ENCODE measurements at places on chromosomes 2 and 18.

- DNase-seq: no peak
Measured at GRCh38 chr2:132729522-132729921, 59.5 kb upstream of the LYPD1 start.

DNA sequence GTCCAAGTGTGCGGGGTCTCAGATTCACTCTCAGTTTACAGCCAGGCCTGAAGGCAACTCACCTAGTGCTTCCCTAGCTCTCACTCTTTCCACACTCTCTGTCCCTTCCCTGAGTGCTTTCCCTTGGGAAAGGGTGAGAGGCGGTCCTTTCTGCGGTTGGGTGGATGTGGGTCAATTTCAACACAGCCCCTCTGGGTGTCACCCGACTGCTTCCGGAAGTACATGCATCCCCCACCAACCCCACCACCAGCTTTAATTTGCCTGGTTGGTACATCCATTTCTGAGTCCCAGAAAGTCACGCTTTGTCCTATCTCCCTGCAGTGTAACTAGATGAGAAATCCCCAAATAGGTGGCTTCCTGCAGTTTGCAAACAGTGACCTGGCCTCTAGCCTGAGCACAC lies 307.3 kb upstream of the MEIS1 start:
- DNase-seq: no peak

GRCh38 chr2:9757501-9758264 lies 85.6 kb upstream of the TAF1B start:
- no peak for DNase-seq

- DNase-seq: no peak
Measured at GRCh38 chr2:202042444-202042843, 8.8 kb downstream of the FZD7 start.

- no peak for DNase-seq
Measured at GRCh38 chr2:34570266-34570872, 971.3 kb upstream of the FAM98A start.

DNA sequence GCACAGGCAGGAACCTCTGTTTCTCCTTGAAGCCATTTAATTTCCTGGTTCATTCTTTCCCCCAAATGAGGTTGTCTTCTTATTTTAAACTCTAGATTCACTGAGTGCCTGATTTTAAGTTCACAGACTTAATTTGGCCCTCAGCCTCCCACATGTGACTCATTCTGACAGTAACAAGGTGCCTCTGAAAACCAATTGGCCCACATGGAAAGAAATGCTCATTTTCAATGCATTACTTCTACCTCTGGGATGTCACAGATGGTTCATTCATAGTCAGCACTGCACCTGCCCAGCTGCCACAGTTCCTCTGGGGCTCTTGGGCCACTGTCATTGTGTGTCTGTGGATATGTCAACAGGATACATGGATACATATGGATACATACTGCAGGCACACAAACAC lies 140.4 kb upstream of the CAPN13 start:
- no peak for DNase-seq

DNA sequence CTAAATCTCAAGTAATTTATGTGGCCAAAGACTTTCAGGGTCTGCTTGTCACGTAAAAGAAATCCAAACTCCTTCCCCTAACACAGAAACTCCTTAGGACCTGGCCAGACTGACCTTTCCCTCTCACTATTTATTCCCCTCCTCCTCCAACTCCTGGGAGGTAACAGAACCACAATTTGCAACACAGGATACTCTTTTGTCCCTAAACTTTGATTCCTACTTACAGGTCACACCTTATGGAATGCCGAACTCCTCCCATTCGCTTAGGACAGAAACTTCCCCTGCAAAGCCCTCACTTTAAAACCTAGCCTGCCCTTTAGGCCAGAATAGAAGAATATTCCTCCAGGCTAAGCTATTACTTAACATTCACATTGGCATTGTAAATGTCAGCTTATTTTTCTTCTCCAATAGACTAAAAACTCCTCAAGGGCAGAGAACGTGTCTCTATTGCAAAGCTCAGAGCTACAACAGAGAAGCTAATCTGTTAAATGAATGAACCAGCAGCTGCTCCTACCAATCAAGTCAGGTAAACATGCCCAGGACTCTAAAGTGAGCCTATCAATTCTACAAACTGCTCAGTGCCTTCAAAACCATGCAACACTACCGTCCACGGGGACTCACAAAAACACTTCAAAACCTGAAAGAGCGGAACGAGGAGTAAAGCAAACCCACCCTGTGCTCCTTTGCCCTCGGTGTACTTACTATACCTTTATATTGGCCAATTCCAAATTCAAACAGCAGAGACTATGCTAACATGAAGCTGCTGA lies 6.1 kb downstream of the INO80D start:
- no peak for DNase-seq

- DNase-seq: no peak
Measured at GRCh38 chr2:137845422-137845821, 118.9 kb upstream of the HNMT start.

DNA sequence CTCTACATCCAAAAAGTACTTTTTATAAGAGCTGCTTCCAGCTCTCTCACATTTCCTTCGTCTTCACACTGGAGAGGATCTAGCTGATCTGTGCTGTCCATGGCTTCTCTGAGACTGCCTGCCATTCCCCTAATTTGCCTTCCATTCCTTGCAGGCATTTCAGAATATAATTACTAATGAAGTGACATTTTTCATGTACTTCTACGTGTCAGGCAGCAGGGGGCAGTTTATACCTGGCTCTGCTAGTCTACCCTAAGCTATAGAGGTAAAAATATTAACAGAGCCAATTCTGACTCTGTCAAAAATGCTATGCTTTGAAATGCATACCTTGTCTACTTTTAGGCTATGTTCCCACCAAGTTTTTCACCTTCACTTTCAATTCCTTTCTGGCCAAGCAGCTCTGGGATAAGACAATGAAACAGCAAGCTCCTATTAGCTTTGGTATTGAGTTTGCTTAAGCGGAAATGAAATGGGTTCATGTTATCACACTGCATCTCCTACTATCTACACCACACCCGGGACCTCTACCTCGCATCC lies 81.9 kb downstream of the MEP1B start:
- peak; percentile 22 for DNase-seq

DNA sequence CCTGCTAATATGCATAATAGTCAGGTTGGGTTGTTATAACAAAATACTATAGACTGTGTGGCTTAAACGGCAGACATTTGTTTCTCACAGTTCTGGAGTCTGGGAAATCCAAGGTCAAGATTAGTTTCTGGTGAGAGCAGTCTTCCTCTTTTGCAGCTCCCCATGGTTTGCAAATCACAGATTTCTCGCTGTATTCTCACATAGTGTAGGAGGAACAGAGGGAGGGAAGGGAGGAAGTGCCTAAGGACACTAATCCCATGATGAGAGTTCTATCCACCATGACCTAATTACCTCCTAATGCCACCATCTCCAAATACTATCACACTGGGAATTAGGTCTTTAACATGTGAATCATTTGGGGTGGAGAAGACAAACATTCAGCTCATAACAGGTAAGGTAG lies 20.1 kb upstream of the PTH2R start:
- no peak for DNase-seq

DNA sequence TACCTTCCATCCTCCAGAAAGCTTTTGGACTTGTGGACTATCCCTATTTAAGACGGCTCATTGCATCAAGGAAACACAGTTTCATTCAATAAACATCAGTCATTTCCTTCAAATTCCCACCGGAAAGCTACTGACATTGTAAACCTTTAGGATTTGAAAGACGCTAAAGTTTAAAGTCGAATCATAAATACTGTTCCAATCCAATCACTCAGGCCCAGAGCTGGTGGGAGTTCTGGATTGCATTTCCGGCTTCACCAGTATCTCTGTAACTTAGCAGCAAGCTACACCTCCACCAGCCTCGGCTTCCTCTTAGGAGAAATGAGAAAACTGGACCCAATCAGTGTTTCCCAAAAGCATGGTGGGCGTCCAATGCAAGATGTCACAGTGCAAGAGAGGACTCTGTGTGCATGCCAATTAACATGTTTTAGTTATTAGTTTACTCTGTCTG lies 1.6 kb downstream of the WDFY1 start:
- no peak for DNase-seq

- DNase-seq: no peak
Measured at GRCh38 chr2:72713857-72714256, 112.0 kb downstream of the EXOC6B start.

DNA sequence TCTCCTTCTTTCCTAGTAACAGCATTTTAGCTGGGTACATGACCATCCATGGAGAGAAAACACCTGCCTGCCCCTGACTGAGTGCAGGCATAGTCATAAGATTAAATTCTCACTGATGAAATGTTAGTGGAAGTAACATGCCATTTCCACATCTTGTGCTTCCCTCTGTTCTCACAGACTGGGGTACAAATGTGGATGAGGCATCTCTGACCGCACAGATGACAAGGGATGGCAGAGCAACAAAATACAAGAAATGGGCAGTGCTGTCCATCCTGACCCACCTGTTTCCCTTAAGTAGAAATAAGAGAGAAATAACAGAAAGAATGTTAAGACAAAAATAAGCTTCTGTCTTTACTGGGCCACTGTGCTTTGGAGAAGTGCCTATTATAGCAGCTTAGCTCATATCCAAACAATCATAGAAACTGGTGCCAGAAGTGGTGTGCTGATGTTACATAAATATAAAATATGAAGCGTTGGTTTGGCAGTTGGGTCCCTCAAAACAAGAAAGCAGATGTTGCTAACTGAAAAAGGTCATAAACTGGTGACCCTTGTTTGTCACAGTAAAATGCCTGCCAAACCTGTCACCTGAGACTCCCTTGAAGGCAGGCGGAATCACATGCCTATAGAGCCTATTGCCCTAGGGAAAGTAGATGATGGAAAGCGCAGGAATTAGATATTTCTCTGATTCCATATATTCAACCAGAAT lies 72.4 kb upstream of the CCDC150 start:
- DNase-seq: no peak

DNA sequence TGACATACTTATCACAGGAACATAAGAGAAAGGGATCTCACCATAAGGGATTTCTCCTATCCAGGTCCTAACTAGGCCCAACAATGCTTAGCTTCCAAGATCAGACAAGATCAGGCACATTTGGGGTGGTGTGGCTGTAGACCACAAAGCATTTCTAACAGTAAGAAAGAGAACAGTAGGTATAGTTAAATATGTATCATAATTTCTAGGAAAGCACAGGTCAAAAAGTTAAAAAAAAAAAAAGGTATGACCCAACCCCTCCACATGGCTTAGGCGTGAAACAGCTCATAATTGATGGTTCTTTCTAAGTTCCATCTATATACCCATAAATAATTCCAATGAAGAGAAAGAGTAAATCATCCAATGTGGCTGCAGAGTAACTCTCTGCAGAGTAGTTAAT lies 6.9 kb downstream of the PRKD3 start:
- no peak for DNase-seq

DNA sequence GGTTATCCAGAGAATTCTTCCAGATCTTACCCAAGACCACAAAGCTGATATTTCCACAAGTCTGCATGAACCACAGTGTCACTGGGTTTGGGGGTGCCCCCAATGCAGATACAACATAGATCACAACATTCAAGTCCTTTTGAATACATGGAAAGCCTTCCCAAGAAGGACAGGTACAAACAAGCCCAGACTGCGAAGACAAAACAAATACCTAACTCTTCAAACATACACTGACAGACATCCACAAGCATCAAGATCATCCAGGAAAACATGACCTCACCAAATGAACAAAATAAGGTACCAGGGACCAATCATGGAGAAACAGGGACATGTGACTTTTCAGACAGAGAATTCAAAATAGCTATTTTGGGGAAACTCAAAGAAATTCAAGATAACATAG lies 93.1 kb downstream of the MDH1 start:
- DNase-seq: no peak

- DNase-seq: no peak
Measured at GRCh38 chr2:23409248-23409647, 24.3 kb downstream of the KLHL29 start.

DNA sequence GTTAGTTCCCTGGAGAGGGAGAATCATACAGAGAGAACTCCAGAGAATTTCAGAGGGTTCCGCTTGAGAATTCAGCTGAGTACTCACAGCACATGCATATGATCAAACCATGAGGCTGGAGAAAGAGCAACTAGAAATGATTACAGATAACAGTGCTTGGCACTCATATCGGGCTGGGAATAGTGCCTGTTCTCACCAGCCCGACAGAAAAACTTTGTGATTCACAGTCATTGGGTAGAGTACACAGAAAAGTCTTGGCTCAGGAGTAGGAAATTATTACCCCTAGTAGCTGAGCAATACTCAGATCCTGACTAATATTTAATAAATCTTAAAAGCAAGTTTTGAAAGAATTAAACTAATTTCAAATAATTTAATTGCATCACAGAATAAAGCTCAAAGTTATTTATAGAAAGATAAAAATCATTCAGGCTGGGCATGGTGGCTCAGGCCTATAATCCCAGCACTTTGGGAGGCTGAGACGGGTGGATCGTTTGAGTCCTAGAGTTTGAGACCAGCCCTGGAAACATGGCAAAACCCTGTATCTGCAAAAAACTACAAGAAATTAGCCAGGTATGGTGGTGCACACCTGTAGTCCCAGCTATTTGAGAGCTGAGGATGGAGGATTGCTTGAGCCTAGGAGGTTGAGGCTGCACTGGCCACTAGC lies 6.8 kb downstream of the WDPCP start:
- no peak for DNase-seq

GRCh38 chr2:37794717-37795116 lies 123.3 kb upstream of the CDC42EP3 start:
- DNase-seq: no peak

- no peak for DNase-seq
Measured at GRCh38 chr2:21326152-21326551, 202.4 kb downstream of the TDRD15 start.

DNA sequence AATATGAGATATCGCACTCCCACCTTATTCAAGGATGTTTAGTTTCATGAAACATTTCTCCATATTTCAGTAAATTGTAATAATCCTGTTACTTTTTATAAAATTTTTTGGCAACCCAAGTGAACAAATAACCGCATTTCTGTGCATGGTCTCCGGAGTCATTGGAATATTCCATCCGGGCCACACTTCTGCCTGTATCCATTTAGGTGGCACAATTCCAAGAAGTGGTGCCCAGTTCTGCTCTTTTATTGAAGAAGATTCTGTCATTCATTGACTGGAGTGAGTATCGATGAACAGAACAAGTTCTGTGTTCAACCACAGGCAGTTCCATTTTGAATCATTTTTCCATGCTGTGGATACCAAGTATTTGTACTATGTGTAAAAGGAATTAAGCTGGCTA lies 26.6 kb upstream of the ICOS start:
- no peak for DNase-seq

Data from NCI-H1092 (cell line).